HS-5 (cell line): ENCODE measurements at places on chromosomes 7 and 10.

GRCh38 chr10:14355750-14356149 is 25.0 kb upstream of the FRMD4A start:
- DNase-seq, result no peak

GRCh38 chr7:66464059-66464458 is 164.6 kb upstream of the KCTD7 start:
- DNase-seq, result no peak

DNA sequence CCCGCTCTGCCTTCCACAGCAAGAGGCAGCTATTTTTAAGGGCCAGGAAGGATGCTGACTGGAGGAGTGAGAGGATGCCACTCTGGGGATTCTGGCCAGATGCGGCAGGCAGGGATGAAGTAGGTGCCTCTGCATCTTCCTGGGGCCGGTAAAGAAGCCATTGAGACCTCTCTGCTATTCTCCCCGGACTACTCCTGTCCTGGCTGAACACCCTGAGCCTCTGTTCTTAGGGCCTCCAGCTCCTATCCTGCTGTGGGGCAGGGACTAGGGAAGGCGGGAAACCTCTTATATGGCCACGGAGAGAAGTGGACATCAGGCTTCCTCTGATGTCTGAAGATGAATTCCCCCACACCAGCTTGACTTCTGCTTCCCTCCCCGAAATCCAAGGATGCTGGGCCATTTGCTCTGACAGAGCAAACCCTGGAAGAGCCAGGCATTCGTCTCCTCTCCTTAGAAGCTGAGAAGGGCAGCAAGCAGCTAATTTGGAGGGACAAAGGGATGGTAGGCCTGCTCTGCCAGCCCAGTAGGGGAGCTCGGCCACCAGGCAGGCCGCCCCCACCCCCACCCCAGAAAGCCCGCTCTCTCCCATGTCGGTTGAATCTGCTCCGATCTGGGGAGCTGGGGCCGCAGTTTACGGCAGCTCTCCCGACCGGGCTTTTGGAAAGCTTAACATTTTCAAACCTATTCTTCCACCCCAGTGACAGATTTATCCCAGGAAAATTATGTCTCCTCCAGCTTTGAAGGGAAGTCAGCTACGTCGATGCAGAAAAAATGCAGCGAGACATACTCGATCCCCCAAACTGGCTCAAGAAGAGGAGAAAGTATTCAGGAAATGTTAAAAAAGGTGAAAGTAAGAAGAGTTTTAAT is 2.8 kb downstream of the FGF8 start:
- DNase-seq, result no peak

DNA sequence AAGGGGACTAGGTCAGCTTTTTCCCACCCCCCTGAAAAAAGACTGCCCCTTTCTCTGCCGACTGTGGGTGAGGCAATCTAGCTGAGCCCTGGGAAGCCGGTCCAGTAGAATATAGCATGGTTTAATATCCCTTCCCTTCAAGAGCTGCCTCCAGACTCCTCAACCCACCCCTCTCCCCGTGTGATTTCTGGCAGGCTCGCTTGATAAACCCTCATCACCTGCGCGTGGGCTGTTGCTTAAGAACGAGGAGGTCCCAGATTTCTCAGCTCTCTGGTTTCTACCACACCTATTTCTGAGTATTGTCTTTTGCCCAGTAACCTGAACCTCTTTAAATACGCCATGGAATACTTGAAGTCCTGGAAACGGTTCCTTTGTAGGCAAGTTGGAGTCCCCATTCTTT is 2.0 kb upstream of the LRRC4 start:
- no peak for DNase-seq

DNA sequence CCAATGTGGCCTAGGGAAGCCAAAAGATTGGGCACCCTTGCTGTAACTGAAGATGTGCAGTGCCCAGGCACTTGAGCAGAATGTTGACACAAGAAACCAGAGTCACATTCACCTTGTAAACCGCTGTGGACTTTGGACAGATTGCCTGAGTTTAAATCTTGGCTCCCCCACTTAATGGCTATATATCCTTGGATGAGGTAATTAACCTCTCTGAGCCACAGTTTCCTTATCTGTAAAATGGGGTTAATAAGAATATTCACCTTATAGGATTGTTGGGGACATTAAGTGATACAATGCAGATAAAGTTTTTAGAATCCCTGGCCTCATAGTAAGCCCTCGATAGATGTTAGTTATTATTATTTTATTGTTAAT is 331.0 kb downstream of the LRMDA start:
- DNase-seq, result no peak

- no peak for DNase-seq
These were observed 9.9 kb downstream of the LIPA start for GRCh38 chr10:89241486-89242344.

- no peak for DNase-seq
These were observed 125.1 kb upstream of the PPIF start for GRCh38 chr10:79222186-79222585.

GRCh38 chr7:73706126-73707044 is 13.1 kb downstream of the STX1A start:
- DNase-seq, result no peak

DNA sequence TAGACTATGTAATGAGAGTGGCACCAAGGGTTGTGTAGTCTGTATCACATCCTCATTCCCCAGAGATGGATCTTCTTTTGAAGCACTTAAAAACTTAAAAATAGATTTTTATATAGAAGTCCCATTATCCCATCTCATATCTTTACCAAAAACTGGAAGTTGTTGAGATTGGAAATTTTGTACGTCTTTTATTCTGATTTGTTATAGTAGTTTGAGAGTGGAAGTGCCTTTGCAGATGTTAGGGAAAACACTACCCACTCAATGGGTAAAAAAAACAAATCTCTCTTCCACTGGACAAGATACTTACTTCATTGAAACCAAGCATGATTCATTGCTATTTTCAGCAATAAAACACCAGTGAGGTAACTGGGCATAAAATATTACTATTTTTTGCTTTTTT is 184.4 kb downstream of the MACC1 start:
- DNase-seq, result no peak
